ENCODE measurements at places on chromosomes 5 and 9. TPM values are rescaled to one million over a fixed set of nuclear protein-coding genes. Genes with fewer than 3 reads are reported as not detected.

- H3K4me1 ChIP-seq = no peaks in the 10 kb centered on the region
- peaks cover 8% of the 10 kb centered on the region for H3K27me3 ChIP-seq
- no peaks in the 10 kb centered on the region for H3K36me3 ChIP-seq
- no peak overlapping the region for H3K27ac ChIP-seq
- H3K4me3 ChIP-seq = no peak overlapping the region
- no peak for DNase-seq
These were observed 503.8 kb downstream of the IRX1 start for GRCh38 chr5:4099386-4099785.

- peak within 1 kb of the TSS; percentile 86 for H3K27ac ChIP-seq
- DNase-seq = no peak
- no peaks in the 10 kb centered on the region for H3K36me3 ChIP-seq
- no peaks in the 10 kb centered on the region for H3K27me3 ChIP-seq
These were observed at the start of gene LCP2 for GRCh38 chr5:170297589-170298462. LCP2 (minus strand) TSS chr5:170297777; CDS start chr5:170297611, 166 bp downstream.

The GALNT12 gene
- total RNA-seq = 25.9 TPM

- no peak for DNase-seq
- no peaks in the 10 kb centered on the region for H3K36me3 ChIP-seq
- H3K4me1 ChIP-seq = peaks cover 45% of the 10 kb centered on the region
- H3K27ac ChIP-seq = peak overlapping the region; percentile 76
These were observed 4.4 kb downstream of the IL33 start for GRCh38 chr9:6219981-6220380.

The CLK4 gene
- total RNA-seq = 38.5 TPM

DNA sequence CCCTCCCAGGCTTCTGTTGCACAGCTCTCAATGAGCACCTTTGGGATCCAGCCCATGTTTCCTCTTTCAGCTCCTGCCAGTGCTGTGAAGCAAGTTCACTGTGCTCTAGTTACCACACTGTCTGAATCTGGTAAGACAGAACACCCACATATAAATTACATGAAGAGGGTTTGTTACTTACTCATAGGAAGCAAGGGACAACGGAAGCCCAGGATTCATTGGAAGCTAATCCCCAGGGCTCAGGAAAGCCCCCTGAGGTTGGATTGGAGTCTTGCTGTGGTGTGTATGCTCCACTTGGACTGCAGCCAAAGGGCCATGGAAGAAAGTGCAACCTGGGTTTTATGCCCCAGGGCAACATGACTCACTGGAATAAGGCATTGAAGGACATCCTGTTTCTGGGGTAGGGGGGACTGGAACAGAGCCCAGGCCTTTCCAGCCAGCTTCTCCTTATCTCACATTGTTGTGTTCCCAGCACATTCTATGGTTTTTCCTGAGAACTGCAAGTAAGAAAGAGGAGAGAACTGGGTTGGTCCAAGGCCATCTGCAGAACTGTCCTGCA is 15.6 kb upstream of the CLK4 start:
- no peaks in the 10 kb centered on the region for H3K36me3 ChIP-seq
- H3K4me1 ChIP-seq = peaks cover 9% of the 10 kb centered on the region
- no peak overlapping the region for H3K4me3 ChIP-seq
- DNase-seq = no peak

The PCDHGA7 gene
- total RNA-seq = 2.0 TPM

The DNAJB5 gene
- total RNA-seq = 6.8 TPM

The CDX1 gene
- not detected for total RNA-seq

- H3K4me1 ChIP-seq = peaks cover under 1% of the 10 kb centered on the region
- H3K4me3 ChIP-seq = no peak overlapping the region
- no peaks in the 10 kb centered on the region for H3K27me3 ChIP-seq
- no peak overlapping the region for H3K27ac ChIP-seq
- H3K36me3 ChIP-seq = no peaks in the 10 kb centered on the region
- DNase-seq = no peak
These were observed 41.0 kb downstream of the TSTD2 start for GRCh38 chr9:97592126-97592525.

GRCh38 chr9:78807286-78807685 is 510.4 kb downstream of the PSAT1 start:
- H3K36me3 ChIP-seq = no peaks in the 10 kb centered on the region
- no peaks in the 10 kb centered on the region for H3K27me3 ChIP-seq
- no peak for DNase-seq
- H3K4me1 ChIP-seq = no peaks in the 10 kb centered on the region
- H3K27ac ChIP-seq = no peak overlapping the region

- no peaks in the 10 kb centered on the region for H3K4me1 ChIP-seq
- no peak overlapping the region for H3K4me3 ChIP-seq
- no peaks in the 10 kb centered on the region for H3K27me3 ChIP-seq
- no peak overlapping the region for H3K27ac ChIP-seq
- peaks cover 85% of the 10 kb centered on the region for H3K36me3 ChIP-seq
- DNase-seq = no peak
These were observed 35.0 kb downstream of the GALNT12 start for GRCh38 chr9:98842510-98842909.

DNA sequence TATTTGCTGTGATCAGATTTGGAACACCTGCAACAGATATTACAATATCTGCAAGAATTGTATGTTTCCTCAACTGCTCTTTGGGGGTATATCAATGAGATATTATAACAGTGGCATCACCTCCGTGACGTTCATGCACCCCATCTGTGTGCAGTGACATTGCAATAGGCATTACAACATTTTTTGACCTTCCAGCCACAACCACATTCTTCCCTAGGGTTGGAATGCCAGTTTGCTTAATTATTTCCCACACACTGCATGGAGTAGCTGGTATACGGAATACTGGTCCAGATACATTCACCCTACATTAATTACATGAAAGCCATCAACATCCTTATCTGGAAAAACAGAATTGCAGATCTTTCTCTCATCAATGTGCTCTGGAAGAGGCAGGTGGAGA is 42.3 kb downstream of the FBXO4 start:
- no peak overlapping the region for H3K4me3 ChIP-seq
- H3K36me3 ChIP-seq = no peaks in the 10 kb centered on the region
- no peaks in the 10 kb centered on the region for H3K27me3 ChIP-seq

GRCh38 chr5:149795360-149795759 is 65.2 kb downstream of the PPARGC1B start:
- H3K4me1 ChIP-seq = peaks cover 79% of the 10 kb centered on the region
- no peaks in the 10 kb centered on the region for H3K27me3 ChIP-seq
- H3K36me3 ChIP-seq = peaks cover 6% of the 10 kb centered on the region
- DNase-seq = no peak
- peak overlapping the region; percentile 61 for H3K27ac ChIP-seq

The NR2F1 gene
- 3.8 TPM for total RNA-seq

GRCh38 chr9:24351258-24351657 is 194.4 kb downstream of the IZUMO3 start:
- H3K4me1 ChIP-seq = no peaks in the 10 kb centered on the region
- H3K27ac ChIP-seq = no peak overlapping the region
- DNase-seq = no peak
- H3K27me3 ChIP-seq = no peaks in the 10 kb centered on the region
- H3K36me3 ChIP-seq = no peaks in the 10 kb centered on the region

All from esophagus squamous epithelium (tissue), 5 donors.